IPS DF 19.7 (cell line): ENCODE measurements at places on chromosomes 7 and 10.
A peak's percentile ranks its signal among the peaks of the same experiment; 100 is the strongest.

DNA sequence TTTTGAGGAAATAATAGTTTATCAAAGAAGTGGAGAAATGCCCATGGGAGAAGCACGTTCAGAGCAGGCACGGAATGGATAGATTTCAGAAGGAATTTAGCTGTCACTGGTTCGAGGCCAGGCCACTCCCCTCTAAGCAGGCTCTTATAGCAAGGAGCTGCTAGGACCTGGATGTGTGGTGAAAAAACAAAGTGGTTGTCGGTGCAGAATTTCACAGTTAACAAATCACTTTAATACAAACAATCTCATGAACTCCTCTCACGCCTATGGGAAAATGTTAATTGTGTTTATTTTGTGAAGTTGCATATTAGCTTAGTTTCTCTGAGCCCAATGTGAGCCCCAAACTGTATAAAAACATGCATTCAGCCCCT is 176.3 kb downstream of the PKD1L1 start:
- DNase-seq = no peak

- no peak for DNase-seq
These were observed 222.3 kb upstream of the MKLN1 start for GRCh38 chr7:131105294-131105798.

DNA sequence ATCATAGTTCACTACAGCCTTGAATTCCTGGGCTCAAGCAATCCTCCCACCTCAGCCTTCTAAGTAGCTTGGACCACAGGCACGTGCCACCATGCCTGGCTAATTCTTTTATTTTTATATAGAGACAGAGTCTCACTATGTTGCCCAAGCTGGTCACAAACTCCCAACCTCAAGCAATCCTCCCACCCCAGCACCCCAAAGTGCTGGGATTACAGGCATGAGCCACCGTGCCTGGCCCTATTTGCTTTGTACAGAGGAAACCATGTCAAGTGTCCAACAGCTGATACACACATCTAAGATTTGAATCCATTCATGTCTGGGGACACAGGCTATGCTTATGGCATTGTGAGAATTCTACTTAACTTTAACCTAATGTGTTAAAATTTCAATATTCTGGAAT is 29.9 kb upstream of the MPP7 start:
- no peak for DNase-seq

- peak; percentile 2 for DNase-seq
These were observed 90.1 kb downstream of the GRM3 start for GRCh38 chr7:86733783-86734182.

- DNase-seq = no peak
These were observed 148.5 kb downstream of the LRRN3 start for GRCh38 chr7:111239437-111239836.

DNA sequence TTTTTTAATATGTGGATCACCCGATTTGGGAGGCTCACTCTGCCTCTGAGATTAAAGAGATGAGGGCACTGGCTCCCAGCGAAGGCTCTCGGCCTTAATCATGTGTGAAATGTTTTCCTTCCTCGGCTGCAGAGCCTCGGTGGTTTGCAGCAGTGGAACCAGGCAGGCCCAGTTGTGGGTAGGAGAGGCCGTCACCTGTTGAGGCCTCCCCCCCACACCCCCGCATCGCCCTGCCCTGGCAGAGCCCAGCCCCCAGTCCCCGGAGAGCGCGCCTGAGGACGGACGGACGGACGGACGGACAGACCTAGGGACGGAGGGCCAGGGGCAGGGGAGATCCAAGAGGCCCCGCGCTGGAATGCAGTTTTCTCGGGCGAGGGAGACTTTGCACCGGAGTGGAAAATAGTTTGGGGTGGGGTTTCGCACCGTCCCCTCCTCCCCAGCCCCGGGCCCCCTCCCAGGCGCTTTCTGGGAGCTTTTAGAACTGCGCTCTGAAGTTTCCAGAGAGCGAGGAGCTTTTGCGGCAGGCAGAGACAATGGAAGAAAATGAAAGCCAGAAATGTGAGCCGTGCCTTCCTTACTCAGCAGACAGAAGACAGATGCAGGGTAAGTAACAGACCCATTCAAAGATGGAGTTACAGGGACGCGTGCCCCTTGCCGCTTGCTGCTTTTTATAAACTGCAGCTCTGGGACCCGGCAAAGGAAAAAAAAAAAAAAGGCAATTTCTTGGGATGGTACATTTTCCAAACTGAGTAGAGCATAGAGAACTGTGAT is at the start of gene KIAA1217:
KIAA1217 (plus strand) TSS at position 478 of the 771 bp plus-strand sequence; CDS start at position 534, 56 bp downstream.
- no peak for DNase-seq

GRCh38 chr10:28470873-28471651 is 61.9 kb upstream of the WAC start:
- DNase-seq = no peak

DNA sequence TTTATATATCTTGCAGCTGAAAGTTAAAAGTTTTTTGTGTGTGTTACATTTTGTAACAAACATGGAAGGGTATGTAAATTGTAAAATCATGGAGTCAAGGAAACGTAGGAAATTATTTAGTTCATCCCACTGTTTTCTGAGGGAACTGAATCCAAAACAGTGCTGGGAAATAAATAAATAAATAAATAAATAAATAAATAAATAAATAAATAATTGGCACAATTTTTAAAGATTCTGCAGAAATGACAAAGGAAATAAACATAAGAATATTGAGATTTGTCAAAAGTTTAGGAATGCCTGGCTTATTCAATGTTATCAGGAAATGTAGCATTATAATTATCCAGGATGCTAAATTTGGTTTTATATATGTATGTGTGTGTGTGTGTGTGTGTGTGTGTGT is 91.4 kb upstream of the AGBL3 start:
- DNase-seq = no peak

- DNase-seq = no peak
These were observed 807.5 kb upstream of the SORCS1 start for GRCh38 chr10:107971973-107972372.

DNA sequence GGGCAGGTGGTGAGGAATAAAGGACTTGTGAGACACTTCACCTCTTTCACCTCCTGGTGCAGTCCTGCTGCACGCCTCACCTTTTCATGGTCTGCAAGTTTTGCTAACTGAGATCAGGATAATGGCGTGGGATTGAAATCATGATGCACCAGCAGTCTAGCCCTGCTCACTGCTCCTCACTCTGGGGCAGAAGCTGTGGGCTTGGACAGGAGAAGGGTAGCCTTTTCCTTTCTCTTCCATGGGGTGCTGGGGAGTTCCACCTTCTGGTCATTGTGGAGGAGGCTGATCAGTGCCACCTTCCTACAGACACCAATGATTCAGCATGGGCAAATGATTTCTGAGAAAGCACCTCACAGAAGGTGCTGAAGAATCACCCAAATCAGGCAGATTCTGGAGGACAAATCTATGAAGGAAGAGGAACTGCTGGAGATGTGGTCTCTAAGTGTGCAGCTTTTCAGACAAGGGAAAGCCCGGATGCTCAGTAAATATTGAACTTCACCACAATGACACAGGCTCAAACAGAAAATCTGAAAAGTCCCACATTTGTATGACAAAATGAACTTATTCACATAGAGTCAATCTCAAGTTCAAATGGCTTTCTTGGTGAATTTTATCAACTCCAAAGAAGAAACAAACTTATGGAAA is 19.7 kb downstream of the MBL2 start:
- DNase-seq = no peak

- no peak for DNase-seq
These were observed 1424.6 kb upstream of the LRRTM3 start for GRCh38 chr10:65501259-65501658.
